Heart right ventricle (tissue), 16 donors: ENCODE measurements at places on chromosomes 16 and 17. TPM values are rescaled to one million over a fixed set of nuclear protein-coding genes. Genes with fewer than 3 reads are reported as not detected.

Gene CDH3
- total RNA-seq, result 0.71 TPM

Gene MT1E
- 100 TPM for total RNA-seq

Gene TPSD1
- total RNA-seq, result 0.28 TPM

Gene HP
- total RNA-seq, result 9.3 TPM

Gene KRTAP3-1
- total RNA-seq, result not detected

Gene CCL17
- not detected for total RNA-seq

Gene CACNA1G
- 0.17 TPM for total RNA-seq

Gene C16orf89
- total RNA-seq, result 3.1 TPM

Gene GRN
- total RNA-seq, result 211 TPM

Gene SEPTIN1
- 1.3 TPM for total RNA-seq

Gene LITAFD
- not detected for total RNA-seq

Gene IST1
- total RNA-seq, result 118 TPM

Gene TBC1D3B
- total RNA-seq, result 1.8 TPM

Gene CNGB1
- total RNA-seq, result not detected
